Heart left ventricle (tissue), 16 donors: ENCODE measurements at places on chromosomes 7 and 10.

- no peak for DNase-seq
Observed at GRCh38 chr7:7177044-7177517, 5.3 kb upstream of the C1GALT1 start.

GRCh38 chr7:77536017-77536412 lies 1.1 kb upstream of the PTPN12 start:
- no peak for DNase-seq

- peak; percentile 94 for DNase-seq
Observed at GRCh38 chr10:110567201-110568054, at the start of gene SMC3. TSS of gene SMC3 (plus strand) at chr10:110567695. CDS start at chr10:110567817, 122 bp downstream.

DNA sequence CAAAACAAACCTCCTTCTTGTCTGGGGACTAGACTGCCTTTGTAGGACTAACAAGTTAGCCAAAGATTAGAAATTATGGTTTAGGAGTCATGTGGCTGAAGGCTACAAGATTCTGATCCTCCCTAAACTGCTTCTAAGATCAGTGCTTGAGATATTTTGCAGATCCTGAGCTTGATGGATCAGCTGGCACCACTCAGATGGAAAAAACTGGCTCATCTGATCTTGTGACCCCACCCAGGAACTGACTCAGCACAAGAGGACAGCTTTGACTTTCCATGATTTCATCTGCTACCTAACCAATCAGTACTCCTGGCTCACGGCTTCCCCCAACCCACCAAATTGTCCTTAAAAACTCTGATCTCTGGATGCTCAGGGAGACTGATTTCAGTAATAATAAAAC lies 271.5 kb upstream of the TAC1 start:
- DNase-seq, result no peak

GRCh38 chr10:178208-178607 lies 43.0 kb downstream of the ZMYND11 start:
- DNase-seq, result no peak

- peak; percentile 29 for DNase-seq
Observed at GRCh38 chr10:132239126-132240031, 52.6 kb downstream of the DPYSL4 start.

- no peak for DNase-seq
Observed at GRCh38 chr10:93152136-93152535, 78.4 kb downstream of the CYP26A1 start.

DNA sequence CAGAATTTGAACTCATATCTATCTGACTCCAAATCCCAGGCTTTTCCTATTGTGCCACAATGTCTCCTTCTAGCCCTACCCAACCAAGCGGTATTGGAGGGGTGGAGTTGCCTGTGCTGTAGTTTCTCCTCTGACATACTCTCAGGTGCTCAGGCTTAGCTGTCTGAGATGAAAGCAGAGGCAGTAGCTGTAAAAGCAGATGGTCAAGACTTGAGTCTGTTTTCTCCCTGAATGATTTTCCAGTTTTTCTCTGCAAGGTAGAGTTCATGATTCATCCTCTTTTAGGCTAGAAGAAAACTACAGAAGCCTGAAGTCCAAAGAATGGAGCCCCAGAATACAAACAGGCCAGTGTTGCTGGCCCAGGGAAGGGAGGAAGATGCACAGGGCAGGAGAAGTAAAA lies 130.0 kb downstream of the PDE1C start:
- no peak for DNase-seq

GRCh38 chr7:106965108-106965507 lies 79.4 kb upstream of the PRKAR2B start:
- no peak for DNase-seq

- no peak for DNase-seq
Observed at GRCh38 chr10:62182595-62182994, 86.0 kb downstream of the RTKN2 start.

DNA sequence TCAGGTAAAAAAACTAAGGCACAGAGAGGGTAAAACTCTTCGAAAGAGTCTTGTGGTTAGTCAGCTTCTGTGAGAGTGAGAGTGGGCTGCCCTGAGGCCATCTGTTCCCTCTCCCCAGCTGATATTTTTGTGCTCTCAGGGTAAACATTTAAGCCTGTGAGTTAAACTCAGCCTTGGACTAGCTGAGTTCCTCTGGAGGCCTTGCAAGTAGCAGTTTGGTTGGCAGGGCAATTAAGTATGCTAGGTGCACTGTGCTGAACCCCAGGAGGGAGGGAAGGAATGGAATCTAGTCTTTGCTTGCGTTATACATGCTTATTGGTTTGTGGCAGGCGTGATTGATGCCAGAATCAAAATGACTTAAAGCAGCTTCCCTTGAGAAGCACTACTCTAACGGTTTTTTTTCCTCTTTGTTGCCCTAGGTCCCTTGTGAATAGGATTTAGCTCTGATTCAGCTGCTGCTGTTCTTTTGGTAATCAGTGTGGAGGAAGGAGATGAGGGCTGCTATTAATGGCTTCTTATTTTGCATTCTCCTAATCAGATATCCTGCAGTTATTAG lies 140.2 kb downstream of the AUTS2 start:
- no peak for DNase-seq

GRCh38 chr7:69586321-69586720 lies 12.0 kb upstream of the AUTS2 start:
- no peak for DNase-seq

GRCh38 chr7:138477581-138477980 lies 17.5 kb downstream of the TRIM24 start:
- DNase-seq, result no peak

- peak; percentile 29 for DNase-seq
Observed at GRCh38 chr10:17742918-17743317, 9.1 kb upstream of the TMEM236 start.

- no peak for DNase-seq
Observed at GRCh38 chr10:90779548-90779947, 78.3 kb downstream of the HTR7 start.

GRCh38 chr7:31475368-31475767 lies 38.5 kb upstream of the ITPRID1 start:
- DNase-seq, result no peak
